SJSA1 (cell line): ENCODE measurements at places on chromosomes 2 and 18. TPM values are rescaled to one million over a fixed set of nuclear protein-coding genes. Genes with fewer than 3 reads are reported as not detected.

The DSG1 gene
- not detected in 2 replicates for total RNA-seq

The TRIM54 gene
- total RNA-seq, result not detected in 2 replicates

The LRRTM1 gene
- not detected in 2 replicates for total RNA-seq

The NT5C1B gene
- not detected in 2 replicates for total RNA-seq

The SERPINB5 gene
- total RNA-seq, result not detected in 2 replicates

The TGFBRAP1 gene
- total RNA-seq, result 16.5 and 25.8 TPM in 2 replicates
